HT1080 (cell line): ENCODE measurements at places on chromosomes 1 and 21.

DNA sequence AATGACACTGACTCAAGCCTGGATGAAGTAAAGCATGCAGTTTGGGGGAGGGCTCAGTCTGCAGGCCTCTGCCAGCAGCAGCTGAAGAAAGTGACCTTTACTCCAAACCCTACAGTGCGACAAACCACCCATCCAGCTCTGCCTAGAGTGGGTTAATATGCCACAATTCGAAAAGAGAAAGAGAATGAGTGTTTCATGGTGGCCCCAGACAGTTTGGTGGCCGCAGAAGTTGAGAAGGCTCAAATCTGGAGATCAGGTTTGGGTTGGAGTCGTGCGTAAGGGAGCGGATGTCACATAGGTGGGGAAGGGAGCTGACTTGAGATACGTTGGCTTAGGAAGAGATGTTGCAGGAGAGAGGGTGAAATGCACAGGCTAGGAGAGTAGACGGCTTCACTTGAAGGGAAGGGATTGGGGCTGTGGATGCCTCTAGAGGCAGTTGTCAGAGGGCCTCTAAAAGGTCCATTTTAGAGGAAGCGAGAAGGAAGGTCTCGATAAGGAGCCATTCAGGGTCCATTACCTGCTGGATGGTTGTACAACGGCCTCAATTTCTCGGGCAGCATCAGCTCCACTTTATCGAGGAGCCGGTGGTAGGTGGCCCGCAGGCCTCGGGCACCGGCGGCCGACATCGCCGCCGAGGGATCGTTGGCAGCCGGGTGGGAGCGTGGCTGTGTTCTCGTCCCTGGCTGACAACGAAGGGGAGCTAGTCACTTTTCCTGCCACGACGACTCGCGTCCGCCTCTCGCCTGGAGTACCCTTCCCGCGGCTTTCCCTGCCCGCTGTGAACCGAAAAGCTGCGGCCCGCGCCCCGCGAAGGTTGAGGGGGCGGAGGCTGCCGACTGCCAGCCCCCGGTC lies 1.0 kb upstream of the DCAF6 start:
- peak; percentile 54 for DNase-seq

GRCh38 chr1:115476616-115477015 lies 138.6 kb upstream of the NGF start:
- DNase-seq: peak; percentile 35

- peak; percentile 50 for DNase-seq
These were observed 60.4 kb downstream of the ALG14 start for GRCh38 chr1:95012389-95012788.

DNA sequence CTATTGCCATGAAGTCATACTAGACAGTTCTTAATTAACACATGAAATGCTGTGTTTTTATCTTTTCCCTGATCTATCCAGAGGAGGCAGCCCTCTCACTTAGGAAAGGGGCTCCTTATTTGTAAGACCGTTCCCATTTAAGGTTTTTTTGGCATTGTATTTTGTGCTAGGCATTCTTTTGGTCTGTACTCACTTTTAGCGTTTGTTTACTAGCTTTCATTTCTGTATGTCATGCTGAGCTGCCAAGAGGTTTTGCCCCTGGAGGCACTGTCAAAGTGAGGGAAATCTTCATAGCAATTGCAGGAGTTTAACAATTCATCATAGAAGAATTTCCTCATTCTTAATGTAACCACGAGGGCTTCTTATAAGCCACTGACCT lies 59.5 kb downstream of the MTR start:
- DNase-seq: peak; percentile 10

DNA sequence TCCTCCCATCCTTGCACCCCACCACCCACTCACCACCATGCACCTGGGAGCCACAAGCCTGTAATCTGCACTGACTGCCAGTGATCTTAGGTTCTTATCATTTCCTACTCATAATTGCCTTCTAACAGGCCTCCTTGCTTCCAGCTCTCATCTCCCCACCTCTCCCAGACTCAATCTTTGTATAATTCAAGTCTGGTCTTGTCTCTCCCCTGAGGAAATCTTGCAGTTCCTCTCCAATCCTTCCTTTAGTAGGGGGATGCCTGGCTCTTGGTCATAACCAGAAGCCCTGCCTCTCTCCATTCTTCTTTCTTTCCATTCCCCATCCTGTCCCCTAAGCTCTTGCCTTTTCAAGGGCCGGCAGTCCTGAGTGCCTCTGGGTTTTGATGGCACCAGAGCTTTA lies 27.8 kb downstream of the PIGM start:
- no peak for DNase-seq
